Epithelial cell of proximal tubule (primary cell): ENCODE measurements at places on chromosomes 3 and 15. TPM values are rescaled to one million over a fixed set of nuclear protein-coding genes. Genes with fewer than 3 reads are reported as not detected.

PPARG gene
- total RNA-seq = 14.7 and 31.4 TPM in 2 replicates

CLDND1 gene
- total RNA-seq = 107 and 167 TPM in 2 replicates

AGBL1 gene
- not detected in 2 replicates for total RNA-seq

CELF6 gene
- total RNA-seq = not detected in 2 replicates

PLSCR2 gene
- not detected in 2 replicates for total RNA-seq
